ENCODE measurements at places on chromosomes 1 and 21. TPM values are rescaled to one million over a fixed set of nuclear protein-coding genes. Genes with fewer than 3 reads are reported as not detected.

LCE6A gene
- polyA plus RNA-seq, result not detected

TP73 gene
- 0.26 TPM for polyA plus RNA-seq

CEP85 gene
- 16.1 TPM for polyA plus RNA-seq

RNU1-4 gene
- polyA plus RNA-seq, result not detected

EPHA2 gene
- polyA plus RNA-seq, result 0.06 TPM

TMPRSS3 gene
- 0.10 TPM for polyA plus RNA-seq

LCE5A gene
- polyA plus RNA-seq, result not detected
